ENCODE measurements at places on chromosomes 2 and 18. TPM values are rescaled to one million over a fixed set of nuclear protein-coding genes. Genes with fewer than 3 reads are reported as not detected.

RFX8 gene
- total RNA-seq = 0.13 TPM

ATP6V1B1 gene
- not detected for total RNA-seq

SEH1L gene
- 50.7 TPM for total RNA-seq

CD8B2 gene
- not detected for total RNA-seq

GCKR gene
- 0.13 TPM for total RNA-seq

FOXD4L1 gene
- total RNA-seq = not detected

CAD gene
- total RNA-seq = 34.5 TPM

FSHR gene
- total RNA-seq = not detected

NEU2 gene
- not detected for total RNA-seq

CDKL4 gene
- total RNA-seq = 0.25 TPM

LYPD6 gene
- total RNA-seq = 13.3 TPM

ADAM23 gene
- 0.77 TPM for total RNA-seq

MRPS5 gene
- total RNA-seq = 36.3 TPM

BZW1 gene
- 413 TPM for total RNA-seq

FRZB gene
- total RNA-seq = 0.13 TPM

CNGA3 gene
- not detected for total RNA-seq

LYPD6B gene
- total RNA-seq = not detected

SERPINB2 gene
- total RNA-seq = not detected

HOXD3 gene
- 7.2 TPM for total RNA-seq

ZNF385B gene
- total RNA-seq = not detected

ELOA2 gene
- total RNA-seq = not detected

AGXT gene
- total RNA-seq = not detected

Measured in dermis microvascular lymphatic vessel endothelial cell (primary cell).